A172 (cell line): ENCODE measurements at places on chromosomes 2 and 18. TPM values are rescaled to one million over a fixed set of nuclear protein-coding genes. Genes with fewer than 3 reads are reported as not detected.

- no peak for DNase-seq
Observed at GRCh38 chr2:19456705-19457309, 98.4 kb upstream of the OSR1 start.

DNA sequence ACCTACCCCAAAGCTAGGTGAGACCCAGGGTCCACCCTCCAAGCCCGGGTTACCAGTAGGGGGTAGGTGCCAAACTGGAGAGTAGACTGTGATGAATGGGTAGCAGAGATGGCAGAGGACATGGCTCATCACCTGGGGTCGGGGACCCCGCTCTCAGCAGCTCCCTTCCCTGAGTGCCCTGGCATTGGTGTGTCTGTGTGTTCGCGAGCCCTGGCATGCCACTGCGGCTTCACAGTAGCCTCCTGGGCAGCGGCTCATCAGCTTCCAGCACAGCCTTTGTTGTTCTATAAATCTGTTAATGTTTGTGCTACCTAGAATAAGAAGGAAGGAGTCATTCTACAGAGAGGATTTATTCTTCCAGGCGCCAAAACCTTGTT is 62.6 kb upstream of the ALPP start:
- no peak for DNase-seq

The CREB1 gene
- 69.1 and 73.3 TPM in 2 replicates for total RNA-seq

GRCh38 chr2:97957432-97958183 is 38.1 kb downstream of the TMEM131 start:
- DNase-seq: peak; percentile 45

- DNase-seq: no peak
Observed at GRCh38 chr2:235049719-235050118, 97.9 kb downstream of the SH3BP4 start.

GRCh38 chr18:73827801-73828200 is 319.8 kb downstream of the FBXO15 start:
- no peak for DNase-seq

DNA sequence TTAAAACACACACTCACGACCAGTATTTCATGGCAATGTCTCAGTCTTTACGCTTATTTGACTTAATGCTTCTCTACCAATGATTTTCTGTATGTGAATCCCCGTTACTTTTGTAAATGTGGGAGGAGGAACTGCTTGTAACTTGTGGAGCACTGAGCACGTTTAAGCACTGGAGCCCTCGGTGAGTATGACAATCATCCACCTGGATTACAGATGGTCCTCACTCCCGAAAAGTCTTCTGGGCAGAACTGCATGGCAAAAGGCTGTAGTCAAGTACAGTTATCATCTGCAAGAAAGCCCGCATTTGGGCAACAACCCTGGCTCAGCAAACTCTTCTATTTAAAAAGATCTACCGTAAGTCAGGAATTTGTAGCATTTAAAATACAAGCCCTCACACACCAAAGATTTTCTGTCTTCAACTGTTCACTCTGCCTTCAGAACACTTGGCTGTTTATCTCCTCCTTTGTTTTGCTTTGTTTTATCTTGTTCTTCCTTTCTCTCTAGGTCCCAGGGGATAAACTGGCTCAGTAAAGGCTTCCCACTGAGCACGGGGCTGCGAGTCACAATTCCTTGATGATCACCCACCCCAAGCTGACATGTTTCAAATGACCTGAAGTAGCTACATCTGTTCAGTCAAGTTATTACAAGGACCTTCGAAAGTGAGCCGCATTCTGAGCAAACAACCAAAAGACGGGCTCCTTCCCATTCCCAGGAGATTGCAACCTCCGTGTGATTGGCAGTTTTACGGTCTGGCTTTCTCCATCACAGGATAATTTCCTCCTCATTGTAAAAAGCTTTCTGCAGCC is 102.2 kb downstream of the DLGAP1 start:
- DNase-seq: no peak

GRCh38 chr18:46213295-46213694 is 109.1 kb downstream of the HAUS1 start:
- DNase-seq: no peak

- DNase-seq: no peak
Observed at GRCh38 chr2:133338224-133338623, 230.0 kb downstream of the NCKAP5 start.

GRCh38 chr18:45935591-45936335 is 31.4 kb downstream of the EPG5 start:
- DNase-seq: no peak

DNA sequence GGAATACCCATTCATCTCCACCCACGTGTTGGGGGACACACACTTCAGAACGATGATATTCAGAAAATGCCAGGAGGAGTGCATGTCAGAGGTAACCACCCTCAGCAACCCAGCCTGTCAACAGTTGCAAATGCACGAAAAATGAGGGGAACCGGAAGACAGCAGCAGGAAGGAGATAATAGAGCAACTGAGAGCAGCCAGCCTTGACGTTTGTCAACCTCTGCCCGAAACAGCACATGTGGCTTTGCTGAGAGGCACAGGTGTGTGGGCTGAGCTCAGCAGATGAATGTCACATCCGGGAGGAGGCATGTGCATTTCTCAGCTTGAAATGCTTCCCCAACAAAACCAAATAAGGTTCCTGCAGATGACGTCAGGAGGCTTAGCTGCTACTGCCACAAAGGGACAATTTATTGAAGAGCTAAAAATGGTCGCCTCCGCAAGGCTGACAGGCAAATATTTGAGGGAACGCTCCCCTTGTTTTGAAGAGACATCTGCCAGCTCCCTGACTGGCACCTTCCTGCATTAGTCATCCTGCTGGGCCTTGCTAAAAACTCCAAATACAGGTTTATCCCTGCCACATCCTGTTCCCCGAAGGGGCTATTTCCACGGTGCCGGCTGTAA is 419.0 kb downstream of the NBAS start:
- peak; percentile 82 for DNase-seq

The DPP4 gene
- total RNA-seq: 0.03 and 1.2 TPM in 2 replicates

GRCh38 chr2:164922134-164922533 is 33.2 kb downstream of the SLC38A11 start:
- no peak for DNase-seq

DNA sequence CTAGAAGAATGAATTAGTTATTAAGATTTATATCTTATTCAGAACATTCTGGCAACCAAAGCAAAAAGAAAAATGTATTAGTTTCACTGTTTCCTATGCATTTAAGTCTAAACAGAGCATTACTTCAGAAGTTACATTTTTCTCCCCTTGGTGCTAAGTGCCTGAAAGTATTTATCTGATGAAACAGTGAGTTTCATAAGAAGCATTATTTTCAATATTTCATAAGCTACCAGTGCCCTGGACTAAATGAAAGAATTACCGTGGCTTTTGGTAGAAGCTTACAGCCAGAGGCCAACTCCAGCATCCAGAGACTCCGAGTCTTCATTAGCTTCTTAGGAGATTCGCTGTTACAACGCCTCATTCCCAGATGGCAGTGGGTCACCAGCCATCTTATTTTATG is 97.6 kb downstream of the LYPD6B start:
- no peak for DNase-seq

DNA sequence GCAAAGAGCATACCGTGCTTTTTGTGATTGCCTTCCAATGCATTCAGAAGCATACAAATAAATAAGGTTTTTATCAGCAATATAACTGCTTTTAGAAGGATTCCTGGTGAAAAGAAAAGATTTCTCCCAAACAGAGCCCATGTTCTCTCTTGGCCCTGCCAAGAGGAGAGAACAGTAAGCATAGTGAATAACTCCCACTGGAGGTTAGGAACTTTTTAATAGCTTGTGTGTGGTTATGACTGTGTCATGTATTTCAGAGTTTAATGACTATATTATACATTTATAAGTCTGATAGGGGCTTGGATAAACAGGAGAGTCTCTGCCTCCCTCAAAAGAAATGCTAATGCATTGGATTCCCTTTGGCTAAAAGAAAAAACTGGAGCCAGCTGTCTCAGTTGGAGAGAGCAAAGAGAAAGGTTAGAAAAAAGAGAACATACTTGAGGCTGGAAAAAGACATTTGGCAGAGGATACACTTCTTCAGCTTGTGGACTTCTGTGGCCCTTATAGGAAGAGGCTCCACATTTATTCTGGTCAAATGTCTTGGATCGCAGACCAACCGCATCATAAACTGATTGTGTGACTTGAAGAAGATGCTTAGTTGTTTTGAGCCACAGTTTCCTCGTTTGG is 63.0 kb upstream of the SPRED2 start:
- no peak for DNase-seq

DNA sequence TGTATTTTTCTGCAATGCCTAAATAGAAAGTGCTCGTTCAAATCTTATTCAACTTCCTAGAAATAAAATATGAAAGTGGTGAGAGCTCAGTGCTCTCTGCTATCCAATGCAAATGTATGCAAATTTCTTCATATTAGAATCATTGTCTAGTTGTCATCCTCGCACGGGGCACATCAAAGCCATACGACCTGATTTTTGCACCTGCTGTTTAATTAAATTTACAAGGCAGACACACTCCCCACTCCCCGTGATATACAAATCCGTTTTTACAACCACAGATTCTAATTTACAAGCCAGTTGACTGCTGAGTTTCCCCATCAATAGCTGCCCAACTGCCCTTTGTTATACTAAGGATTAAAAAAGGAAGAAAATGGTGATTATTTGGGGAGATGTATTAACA is 284.6 kb downstream of the RNF144A start:
- DNase-seq: no peak

The BOLL gene
- total RNA-seq: not detected in 2 replicates

The GCG gene
- not detected in 2 replicates for total RNA-seq

- DNase-seq: peak; percentile 79
Observed at GRCh38 chr2:6441800-6442199, 423.9 kb downstream of the CMPK2 start.

DNA sequence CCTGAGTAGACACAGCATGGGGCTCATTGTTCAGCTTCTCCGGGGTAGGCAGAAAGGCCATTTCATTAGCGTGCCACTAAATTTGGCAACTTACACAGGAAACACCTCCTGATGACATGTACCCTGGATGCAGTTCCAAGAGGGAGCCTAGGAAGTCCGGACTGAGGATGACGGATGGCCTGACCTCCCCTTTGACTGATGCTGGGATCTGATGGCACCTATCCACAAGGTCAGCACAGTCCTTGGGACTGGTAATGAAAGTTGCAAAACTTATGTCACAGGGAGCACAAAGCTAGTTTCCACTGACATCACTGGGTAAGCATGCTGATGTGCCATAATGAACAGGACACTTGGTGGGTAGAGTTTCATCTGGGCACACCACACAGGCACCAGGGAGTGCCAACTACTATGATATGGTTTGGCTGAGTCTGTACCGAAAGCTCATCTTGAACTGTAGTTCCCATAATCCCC is 126.7 kb upstream of the ARL4C start:
- DNase-seq: no peak

DNA sequence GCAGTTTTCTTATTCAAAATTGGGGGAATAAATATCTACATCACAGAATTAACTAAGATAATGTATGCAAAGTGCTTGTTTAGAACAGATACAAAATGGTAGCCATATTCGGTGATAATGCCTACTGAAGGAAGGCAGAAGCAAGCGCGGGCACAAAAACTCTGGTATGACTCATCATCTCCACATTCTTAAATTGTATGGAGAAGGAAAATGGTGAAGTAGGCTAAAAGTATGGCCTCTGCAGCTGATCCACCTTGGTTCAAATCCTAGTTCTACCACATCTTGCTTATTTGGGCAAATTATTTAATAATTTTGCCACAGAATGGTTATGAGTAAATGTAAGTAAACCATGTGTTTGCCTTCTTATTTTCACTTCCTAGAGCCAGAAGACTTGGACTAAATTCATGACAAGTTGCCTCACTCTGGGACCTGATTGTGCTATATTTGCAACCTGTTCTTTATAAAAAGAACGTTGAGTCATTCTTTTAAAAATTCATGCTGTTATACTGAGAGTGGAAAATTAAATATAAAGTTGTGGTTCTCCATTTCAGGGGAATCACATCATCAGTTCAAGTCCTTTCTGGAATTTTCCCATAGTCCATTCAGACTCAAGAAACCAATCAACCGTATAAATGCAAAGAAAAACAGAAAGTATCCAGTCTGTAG is 9.0 kb upstream of the CDK15 start:
- DNase-seq: peak; percentile 60

- DNase-seq: no peak
Observed at GRCh38 chr2:28108143-28108542, 217.6 kb downstream of the BABAM2 start.

- no peak for DNase-seq
Observed at GRCh38 chr18:61957801-61958516, 65.2 kb upstream of the RNF152 start.

DNA sequence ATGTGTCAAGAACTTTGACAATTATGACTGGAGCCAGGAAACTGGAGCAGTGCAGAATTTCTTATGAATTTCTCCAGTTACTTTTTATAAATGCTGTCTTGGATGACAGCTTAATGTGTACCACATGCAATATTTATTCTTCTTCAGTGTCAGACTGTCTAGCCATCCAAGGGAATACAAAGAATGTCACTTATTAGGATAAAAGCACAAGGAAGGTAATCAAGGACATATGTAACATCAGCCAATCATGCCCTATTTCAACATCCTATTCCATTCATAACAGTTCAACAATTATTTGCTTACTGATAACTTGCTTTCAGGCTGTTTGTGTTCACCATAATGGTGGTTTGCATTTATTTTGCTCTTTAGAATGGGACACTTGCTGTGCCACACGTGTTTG is 139.8 kb downstream of the OLA1 start:
- no peak for DNase-seq

The TWIST2 gene
- total RNA-seq: 32.3 and 38.8 TPM in 2 replicates

GRCh38 chr2:101125808-101126207 is 25.4 kb downstream of the TBC1D8 start:
- DNase-seq: no peak

The SEMA4C gene
- total RNA-seq: 38.4 and 40.1 TPM in 2 replicates

The SLC30A3 gene
- 3.2 and 6.5 TPM in 2 replicates for total RNA-seq

GRCh38 chr2:82314836-82315472 is 2010.4 kb upstream of the LRRTM1 start:
- no peak for DNase-seq

GRCh38 chr2:151269798-151270568 is 8.3 kb upstream of the RBM43 start:
- peak; percentile 18 for DNase-seq

DNA sequence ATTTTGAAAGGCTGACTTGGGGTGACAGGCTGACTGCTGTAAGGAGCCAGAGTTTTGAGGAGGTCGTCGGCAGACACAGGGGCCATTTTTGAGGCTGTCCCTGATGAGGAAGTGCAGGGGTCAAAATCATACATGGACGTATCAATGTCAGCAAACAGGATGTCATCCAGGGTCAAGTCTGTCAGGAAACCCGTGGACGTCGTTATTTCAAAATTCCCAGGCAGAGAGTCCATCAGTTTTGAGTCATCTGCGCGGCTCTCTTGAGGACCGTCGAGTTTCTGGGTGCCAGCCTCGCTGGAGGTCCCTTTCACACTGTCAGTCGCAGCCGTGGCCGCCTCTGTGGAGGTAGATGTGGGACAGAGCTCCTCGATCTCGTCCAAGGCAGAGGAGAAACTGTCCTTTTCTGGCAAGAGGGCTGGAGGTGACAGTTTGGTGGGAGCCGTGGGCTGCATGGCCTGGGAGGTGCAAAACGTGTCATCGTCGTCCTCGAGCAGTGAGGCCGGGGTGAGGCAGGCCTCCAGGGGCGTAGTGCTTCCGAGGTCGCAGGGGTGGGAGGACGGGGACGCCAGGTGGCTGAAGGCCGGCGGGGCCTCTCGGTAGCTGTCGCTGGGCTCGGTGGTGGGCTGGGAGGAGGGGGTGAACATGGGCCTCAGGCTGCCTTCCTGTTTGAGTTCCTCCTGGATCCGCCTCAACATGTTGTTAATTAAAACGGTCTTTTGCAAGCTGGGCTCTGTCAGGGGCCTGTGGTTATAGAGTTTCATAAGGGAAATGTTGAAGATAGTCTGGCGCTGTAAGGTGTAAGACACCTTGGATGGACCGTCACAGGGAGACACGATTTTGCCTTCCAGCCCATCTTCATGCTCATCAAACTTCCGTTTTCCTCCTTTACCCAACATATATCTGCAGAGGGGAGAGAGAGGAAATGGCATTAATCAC is 17.5 kb downstream of the SERTAD2 start:
- no peak for DNase-seq

The DOK1 gene
- total RNA-seq: 17.3 and 24.8 TPM in 2 replicates

The NTSR2 gene
- total RNA-seq: not detected in 2 replicates
